Activated T-helper 1 cell treated with anti-CD3 and anti-CD28 coated beads, Interleukin-2, amount 50 U/mL, for 16 hours (primary cell): ENCODE measurements at places on chromosomes 4 and X.
A peak's percentile ranks its signal among the peaks of the same experiment; 100 is the strongest.

- no peak for DNase-seq
These were observed 63.4 kb downstream of the RASGEF1B start for GRCh38 chr4:81408341-81408740.

DNA sequence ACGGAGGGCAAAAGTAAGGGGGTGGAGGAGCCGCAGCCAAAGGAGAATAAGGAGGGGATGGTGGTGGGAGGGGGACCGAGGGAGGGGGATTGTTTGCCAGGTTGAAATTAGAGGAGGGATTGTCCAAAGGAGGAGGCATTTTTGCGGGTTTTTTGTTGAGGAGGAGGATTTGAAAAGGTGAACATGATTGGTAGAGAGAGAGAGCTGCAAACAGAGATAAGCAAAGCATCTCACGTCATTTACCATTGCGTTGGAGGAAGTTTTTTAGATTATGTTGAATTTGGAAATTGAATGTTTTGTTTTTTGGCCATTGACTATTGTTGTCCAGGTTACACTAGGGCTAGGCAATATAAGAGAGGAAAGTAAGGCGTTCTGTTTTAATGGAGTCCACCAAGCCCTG lies 54.5 kb upstream of the ABCB7 start:
- no peak for DNase-seq

DNA sequence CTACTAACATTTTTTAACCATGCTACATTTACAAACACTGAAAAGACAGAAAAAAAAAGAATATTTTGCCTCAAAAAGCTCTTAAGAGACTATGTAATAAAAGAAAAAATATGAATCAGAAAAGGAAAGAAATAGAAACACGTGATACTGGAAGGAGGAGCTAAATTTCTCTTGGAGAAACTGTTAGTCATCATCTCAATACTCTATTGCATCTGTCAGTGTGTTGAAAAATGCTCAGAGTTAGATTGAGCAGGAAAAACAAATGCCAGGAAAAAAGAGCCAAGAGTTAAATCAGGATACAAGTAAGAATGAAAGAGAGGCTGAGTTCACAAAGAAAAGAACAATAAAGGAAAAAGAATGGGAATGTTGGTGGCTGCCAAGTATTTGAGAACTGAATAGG lies 2.6 kb downstream of the RAB28 start:
- no peak for DNase-seq

GRCh38 chrX:30957753-30958152 lies 68.7 kb upstream of the TAB3 start:
- DNase-seq: no peak

DNA sequence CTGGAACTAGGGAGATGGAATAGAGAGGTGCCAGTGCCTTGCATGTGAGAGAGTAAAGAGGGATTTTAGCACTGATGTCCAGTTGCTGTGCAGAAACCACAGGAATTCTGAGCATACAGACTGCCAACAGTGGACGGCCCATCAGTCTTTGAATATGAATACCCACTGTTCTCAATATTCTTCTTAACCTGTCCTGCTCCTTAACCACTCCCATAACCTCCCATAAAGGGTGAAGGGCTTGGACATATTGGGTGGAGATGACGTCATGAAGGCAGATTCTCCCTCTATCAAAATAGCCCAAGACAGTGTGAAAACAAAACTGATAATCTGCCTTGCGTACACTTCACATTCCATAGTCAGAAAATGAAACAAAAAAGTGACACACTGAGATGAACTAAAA lies 1313.7 kb upstream of the PABPC4L start:
- DNase-seq: no peak

DNA sequence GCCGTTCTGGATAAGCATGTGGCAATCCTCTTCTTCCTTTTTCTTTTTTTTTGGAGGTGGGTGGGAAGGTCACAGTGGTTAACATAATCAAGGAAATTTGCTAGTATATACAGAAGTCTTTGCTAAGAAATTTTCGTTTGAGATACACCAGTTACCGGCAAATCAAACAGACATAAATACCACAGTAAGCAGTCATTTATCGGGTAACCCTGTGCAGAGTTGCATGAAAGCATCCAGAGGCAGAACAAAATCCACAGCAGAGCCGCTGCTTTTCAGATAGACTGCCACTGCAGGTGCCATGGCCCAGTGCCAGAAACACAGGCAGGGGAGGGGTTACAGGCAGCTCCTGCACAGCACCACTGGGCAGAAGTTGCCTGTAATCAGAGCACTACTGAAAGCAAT lies 179.1 kb upstream of the MAB21L2 start:
- no peak for DNase-seq

DNA sequence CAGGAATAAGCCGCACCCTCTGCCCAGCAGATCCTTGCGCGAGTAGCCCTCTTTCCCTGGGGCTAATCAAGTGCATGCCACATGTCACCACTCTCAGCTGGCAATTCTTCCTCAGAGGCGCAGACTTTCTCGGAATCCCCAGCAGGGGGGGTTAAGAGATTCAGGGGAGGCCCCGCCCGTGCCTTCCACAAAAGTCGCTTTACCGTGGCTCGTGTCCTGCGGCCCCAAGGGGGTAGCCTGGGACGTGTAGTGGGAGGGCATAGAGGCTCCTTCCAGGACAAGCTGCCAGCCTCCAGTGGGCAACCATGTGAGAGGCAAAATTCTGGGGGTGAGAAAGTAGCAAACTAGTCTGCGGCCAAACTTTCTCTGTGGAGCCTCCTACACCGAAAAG lies 652 bp downstream of the SRPX start:
- DNase-seq: no peak

DNA sequence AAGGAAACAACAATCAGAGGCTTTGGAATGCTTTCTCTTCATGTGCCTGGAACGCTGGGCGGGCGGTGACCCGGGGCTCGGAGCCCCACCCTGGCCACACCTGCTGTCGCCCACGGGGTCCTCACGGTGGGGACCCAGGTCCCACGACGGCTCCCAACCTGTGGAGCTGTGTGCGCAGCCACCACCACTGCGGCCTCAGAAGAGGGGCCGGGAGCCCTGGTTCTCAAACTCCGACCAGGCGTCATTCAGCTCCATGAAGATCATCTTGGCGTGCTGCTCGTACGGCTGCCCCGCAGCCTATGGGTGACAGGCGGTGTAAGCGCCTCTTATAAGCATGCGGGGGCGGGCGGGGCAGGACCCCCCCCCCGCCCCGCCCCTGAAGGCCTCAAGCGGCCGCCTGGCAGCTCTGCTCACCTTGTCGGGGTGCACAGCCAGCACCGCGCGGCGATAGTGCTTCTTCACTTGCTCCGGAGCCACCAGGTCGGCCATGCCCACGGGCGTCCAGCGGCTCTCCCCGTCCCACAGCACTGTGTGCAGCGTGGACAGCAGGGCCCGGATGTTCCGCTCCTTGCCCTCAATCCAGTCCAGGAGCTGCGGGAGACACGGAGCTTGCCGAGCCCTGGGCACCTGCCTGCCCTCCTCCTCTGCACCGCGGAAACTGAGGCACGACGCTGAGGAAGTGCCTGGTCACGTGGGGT lies 23.7 kb upstream of the CPLX1 start:
- DNase-seq: no peak

- no peak for DNase-seq
These were observed 48.0 kb downstream of the OTC start for GRCh38 chrX:38400389-38400910.

- no peak for DNase-seq
These were observed 647.8 kb upstream of the LCORL start for GRCh38 chr4:18669390-18669789.

- no peak for DNase-seq
These were observed 802.4 kb downstream of the TRIML1 start for GRCh38 chr4:188941524-188942119.

GRCh38 chr4:186623546-186623945 lies 68.2 kb upstream of the MTNR1A start:
- DNase-seq: no peak

- peak; percentile 54 for DNase-seq
These were observed at the start of gene CAMK2D for GRCh38 chr4:113761620-113762185. CAMK2D (minus strand) TSS chr4:113761738; CDS start chr4:113761068, 670 bp downstream.

GRCh38 chrX:103792916-103793544 lies 16.4 kb downstream of the PLP1 start:
- no peak for DNase-seq

GRCh38 chrX:38692961-38693360 lies 108.3 kb upstream of the MID1IP1 start:
- DNase-seq: no peak

DNA sequence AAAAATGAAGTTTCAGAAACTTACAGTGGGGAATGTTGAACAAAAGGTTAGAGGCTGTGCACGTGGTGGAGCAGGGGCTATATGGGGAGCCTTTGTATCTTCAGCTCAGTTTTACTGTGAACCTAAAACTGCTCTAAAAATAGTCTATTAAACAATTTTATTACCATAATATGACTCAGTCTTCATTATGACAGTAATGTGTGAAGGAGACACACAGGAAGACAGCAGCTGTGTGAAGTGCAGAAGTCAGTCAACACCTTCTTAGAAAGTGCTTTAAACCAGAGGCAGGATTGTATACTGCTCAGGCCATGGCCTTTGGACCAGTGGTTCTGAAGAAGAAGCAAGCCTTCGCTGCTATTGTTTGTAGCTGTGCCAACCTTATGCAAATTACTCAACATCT lies 89.7 kb downstream of the ARHGAP10 start:
- DNase-seq: no peak

- DNase-seq: no peak
These were observed 590 bp downstream of the GABRA2 start for GRCh38 chr4:46389301-46389775.

GRCh38 chrX:120468071-120468470 lies 1.0 kb downstream of the LAMP2 start:
- DNase-seq: no peak

- no peak for DNase-seq
These were observed 16.5 kb downstream of the GPR173 start for GRCh38 chrX:53065104-53065503.

GRCh38 chrX:51406688-51407519 lies 74.3 kb downstream of the NUDT10 start:
- DNase-seq: no peak

DNA sequence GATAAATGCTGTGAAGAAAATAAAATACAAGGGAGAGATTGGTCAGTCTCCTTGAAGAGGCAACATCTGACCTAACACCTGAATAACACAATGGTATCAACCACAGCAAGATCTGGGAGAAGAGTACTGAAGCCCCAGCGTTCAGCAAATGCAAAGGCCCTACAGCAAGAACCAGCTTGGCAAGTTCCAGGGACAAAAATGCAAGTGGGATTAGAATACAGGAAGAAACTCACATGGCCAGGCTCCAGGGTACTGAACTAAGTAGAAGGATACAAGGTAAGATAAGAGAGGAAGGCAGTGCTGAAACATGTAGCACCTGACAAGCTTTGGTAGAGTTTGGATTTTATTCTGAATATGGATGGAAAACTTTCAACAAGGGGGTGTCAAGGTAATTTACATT lies 3.6 kb downstream of the SMIM14 start:
- no peak for DNase-seq

DNA sequence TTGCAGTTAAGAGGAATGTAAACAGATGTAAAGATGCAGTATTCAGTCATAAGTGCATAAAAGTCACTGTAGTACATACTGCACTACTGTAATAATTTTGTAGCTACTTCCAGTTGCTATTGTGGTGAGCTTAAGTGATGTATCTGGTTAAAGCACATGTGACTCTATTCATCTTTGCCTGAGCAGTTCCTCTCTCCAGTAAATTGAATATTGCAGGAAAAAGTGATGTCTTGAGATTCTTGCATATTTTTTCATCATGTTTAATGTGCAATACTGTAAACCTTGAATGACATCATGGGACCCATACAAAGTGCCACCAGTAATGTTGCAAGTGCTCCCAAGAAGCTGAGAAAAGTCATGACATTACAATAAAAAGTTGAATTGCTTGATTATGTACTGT lies 9.6 kb downstream of the UBA6 start:
- no peak for DNase-seq

GRCh38 chr4:7233601-7234000 lies 41.3 kb downstream of the SORCS2 start:
- DNase-seq: no peak

GRCh38 chrX:12789976-12790375 lies 1.2 kb upstream of the PRPS2 start:
- DNase-seq: no peak

GRCh38 chrX:10619425-10620046 lies 849 bp downstream of the MID1 start:
- no peak for DNase-seq

DNA sequence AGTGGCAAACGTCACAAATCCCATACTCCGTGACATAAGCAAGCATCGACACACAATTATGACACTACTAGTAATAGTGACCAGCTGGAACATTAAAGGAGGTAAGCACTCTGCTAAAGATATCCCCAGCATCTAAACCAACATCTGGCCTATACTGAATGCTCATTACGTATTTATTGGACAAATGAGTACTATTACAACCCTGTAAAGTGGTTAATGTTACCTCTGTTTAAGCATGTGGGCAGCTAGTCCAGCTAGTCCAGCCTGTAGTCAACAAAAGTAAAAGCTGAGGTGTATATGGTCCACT lies 419 bp upstream of the RPGR start:
- DNase-seq: no peak

DNA sequence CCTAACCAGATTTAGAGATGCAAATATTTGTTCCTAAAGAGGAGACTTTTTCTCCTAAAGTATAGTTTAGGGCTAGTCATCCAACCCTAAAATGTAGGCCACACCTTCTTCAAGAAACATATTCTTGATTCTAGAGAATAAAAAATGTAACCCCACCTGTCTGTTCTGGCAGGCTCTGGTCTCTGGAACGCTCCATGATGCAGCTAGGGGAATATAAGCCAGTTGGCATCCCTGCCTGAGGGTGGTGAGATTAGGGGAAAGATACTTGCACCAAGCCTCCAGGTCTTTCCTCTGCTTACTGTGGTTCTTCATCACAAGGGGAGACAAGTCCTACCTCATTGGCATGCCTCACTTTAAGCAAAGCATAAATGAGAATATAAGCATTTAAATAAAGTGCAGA lies 21.2 kb upstream of the TBC1D9 start:
- DNase-seq: no peak

GRCh38 chrX:107167163-107167921 lies 38.9 kb downstream of the NUP62CL start:
- no peak for DNase-seq

- DNase-seq: no peak
These were observed 118.2 kb upstream of the IQCM start for GRCh38 chr4:149933883-149934282.

DNA sequence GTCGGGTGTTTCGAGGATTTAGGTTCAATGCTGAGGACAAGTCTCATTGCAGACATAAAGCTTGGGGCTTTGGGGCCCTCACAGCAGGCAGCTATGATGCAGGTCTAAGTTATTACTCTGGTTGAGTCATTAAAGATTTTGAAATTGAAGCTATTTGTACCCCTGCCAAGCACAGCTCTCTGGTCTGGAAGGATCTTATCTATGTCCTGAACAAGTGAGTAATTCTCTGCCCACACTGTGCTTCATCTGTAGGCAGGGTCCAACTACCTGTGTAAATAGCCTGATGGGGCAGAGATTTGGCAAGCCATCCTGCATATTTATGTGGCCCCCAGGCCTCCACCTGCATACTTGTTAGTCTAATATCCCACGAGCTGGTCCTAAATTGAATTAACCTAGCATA lies 41.4 kb upstream of the MAGEA4 start:
- no peak for DNase-seq
